ENCODE measurements at places on chromosomes 7 and 10.

- no peak for DNase-seq
Measured at GRCh38 chr10:18822156-18822555, 162.9 kb downstream of the ARL5B start.

- DNase-seq = no peak
Measured at GRCh38 chr10:78813526-78813925, 255.2 kb upstream of the ZMIZ1 start.

DNA sequence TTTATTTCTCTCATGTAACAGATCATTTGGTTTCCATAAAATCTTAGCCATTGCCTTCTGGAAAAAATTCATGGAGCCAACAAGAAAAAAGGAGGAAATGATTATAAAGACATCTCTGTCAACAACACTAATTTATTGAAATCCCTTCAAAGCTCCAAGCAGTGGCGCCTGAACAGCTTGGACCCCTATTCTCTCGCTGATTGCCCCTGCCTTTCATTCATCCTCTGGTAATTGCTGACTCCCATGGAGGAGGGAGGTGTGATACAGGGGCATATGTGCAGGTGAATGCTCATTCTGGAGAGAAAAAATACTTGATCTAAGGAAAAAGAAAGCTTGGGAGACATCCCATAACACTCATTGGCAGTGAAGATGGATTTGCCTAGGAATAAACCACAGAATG lies 345.5 kb downstream of the FGFR2 start:
- no peak for DNase-seq

GRCh38 chr10:91610444-91610843 lies 22.4 kb downstream of the PPP1R3C start:
- no peak for DNase-seq

DNA sequence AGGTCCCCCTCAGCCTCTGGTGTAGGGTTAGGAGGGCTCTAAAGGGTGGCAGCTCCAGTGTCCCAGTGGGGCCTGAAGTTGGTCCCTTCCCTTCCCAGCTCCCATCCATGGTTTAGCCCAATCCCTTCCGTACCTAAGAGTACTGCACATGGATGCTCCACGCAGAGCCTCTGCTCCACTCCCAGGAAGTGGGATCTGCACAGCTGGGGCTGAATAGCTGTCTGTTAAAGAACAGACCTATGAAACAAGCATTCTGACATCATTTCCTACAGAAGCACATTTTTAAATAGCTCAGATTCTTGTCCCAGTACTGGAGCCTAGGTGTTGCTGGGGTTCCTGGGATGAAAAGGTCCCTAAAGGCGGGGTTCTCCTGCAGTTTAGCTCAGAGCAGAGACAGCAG lies 135.9 kb downstream of the ZMYND11 start:
- no peak for DNase-seq

DNA sequence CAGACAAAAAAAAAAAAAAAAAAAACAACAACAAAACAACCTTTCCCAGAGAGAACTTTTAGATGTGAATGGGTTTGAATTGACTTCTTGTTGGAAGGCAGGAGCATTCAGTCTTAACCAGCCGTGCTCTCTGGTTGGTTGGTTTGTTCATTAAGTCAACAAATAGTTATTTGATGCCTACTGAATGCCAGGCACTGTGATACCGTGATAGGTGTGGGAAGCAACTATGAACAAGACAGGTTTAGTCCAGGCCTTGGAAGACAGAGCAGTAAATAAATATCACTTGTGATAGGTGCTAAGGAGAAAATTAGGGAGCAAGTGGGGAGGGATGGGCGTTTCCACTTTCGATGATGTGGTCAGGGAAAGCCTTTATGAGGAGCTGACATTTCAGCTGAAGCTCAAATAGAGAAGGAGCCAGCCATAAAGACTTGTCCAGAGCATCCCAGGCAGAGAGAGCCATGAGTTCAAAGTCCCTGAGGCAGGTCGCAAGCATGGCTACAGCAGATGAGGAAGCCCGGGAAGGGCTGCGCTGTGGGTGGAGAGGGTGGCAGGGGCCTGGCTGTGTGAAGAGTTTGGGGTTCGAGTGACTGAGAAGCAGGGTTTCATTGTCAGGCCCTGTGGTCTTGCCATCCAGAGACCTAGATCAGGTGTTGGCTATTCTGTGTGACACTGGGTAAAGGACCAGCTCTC lies 8.0 kb downstream of the TSPAN15 start:
- DNase-seq = no peak

GRCh38 chr10:93106631-93107072 lies 33.0 kb downstream of the CYP26A1 start:
- no peak for DNase-seq

DNA sequence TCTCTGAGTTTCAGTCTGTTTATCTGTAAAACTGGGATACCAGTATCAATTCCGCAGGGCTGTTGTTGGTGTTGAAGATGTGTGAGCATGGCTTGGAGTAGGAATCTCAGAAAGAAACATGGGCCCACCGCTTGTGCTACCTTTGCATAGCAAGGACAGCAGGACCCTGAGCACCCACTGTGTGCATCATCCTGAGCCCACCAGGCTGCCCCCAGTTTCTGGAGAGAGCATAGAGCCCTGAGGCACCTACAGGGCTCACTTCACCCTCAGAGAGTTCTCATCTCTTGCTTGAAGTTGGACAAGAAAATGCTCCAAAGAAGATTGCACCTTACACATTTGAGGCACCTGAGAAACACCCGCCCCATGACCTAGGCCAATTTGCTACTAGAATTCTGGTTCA lies 12.9 kb downstream of the PRLHR start:
- no peak for DNase-seq

DNA sequence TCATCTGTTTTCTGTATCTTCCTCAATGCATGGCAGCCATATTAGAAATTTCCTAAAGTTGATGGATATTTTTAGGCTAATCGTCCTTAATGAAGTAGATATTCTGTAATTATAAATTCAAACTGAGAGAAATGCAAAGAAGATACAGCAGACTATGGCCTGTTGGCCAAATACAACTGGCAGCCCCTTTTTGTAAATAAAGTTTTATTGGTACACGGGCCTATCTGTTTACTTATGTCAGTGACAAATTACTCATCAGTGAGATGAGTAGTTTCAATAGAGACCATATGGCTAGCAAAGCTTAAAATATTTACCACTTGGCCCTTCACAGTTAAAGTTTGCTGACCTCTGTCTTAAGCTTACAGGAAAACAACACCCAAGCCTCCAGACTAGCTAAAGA lies 112.3 kb downstream of the HTR7 start:
- no peak for DNase-seq

DNA sequence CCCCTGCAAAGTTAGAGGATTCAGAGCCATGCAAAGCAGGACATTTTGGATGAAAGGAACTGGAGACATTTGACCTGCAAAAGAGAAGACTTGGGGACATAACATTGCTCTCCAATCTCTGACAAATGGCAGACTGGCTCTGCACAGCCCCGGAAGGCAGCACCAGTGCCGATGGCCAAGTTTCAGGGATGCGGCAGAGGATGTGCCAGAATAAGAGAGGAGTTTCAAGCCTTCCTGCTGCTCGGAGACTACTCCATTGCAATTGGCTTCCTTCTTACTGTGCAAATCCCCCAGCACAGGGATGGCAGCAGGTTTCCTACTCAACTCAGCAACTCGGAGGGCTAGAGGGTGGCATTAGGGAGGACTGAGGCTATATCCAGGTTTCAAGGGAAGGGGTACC lies 268.8 kb upstream of the ZMIZ1 start:
- DNase-seq = no peak

DNA sequence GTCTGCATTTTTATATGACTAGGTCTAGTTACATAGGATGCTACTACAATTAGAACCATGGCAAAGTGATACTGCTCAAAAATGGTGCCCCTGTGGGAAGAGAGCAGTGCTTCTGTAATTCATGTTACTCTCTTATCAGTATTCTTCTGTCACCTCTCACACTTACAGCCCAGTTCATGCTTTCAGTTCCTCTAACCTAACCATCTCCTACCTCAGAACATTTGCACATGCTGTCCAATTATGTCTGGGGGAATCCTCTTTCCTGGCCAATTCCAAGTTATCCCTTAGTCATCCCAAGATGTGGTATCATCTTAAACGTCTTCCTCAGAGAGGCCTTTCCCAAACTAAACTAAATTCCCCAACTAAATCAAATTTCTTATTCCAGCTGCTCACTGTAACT lies 190.2 kb downstream of the RELN start:
- no peak for DNase-seq

DNA sequence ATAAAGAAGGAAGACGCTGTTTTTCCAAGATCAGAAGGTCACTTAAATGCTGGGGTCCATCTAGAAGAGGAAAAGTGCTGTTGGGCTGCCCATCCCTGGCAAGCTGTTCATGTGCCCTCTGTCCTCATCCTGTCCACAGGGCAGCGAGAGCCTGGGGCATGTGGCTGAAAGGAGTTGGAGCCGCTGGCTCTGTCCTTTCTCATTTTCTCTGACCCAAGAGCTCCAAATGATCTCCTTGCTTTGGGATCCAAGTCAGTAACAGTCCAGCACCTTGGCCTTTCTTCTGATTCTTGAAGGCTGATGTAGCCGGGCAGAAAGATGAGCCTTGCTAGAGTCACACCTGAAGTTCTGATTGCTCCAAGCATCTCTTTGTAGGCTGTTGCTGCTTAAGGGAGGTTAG lies 44.4 kb downstream of the SPDYE5 start:
- no peak for DNase-seq

- DNase-seq = no peak
Measured at GRCh38 chr10:124534231-124534798, 72.7 kb downstream of the LHPP start.

GRCh38 chr10:10869592-10869991 lies 148.1 kb upstream of the CELF2 start:
- DNase-seq = no peak

DNA sequence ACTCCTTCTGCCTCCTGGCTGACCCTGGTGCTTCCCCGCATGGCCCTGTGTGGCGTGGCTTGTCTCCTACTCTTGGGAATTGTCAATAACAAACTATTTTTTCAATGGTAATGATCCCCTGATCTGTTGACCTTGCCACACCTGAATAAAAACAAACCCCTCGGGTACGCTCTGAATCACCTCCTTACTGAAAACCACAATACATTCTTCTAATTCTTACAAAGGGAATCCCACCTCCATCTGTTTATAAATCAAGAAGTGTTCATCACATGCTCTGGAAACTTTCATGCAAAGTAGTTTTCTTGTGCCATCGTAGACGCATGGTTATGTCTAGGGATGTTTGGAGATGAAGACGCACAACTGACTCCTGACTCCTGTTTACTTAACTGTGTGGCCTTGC lies 245.8 kb downstream of the FRMD4A start:
- DNase-seq = no peak

GRCh38 chr7:130959743-130960207 lies 225.8 kb upstream of the KLF14 start:
- DNase-seq = no peak

DNA sequence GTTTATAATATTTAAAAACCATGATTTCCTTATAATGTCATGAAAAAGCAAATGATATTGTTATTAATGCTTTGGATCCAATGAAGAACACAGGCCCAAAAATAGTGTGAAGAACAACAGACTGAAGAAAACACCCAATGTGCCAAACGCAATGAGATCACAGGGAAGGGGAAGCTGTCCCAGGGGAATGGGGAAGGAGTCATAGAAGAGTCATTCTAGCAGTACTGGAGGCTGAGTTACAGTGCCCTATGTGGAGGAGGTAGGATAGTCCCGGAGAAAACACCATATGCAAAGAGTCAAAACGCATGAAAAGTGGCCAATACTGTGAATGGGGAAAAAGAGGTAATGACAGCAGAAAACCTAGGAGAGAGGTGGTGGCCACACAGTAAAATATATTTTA lies 50.9 kb downstream of the TPK1 start:
- DNase-seq = no peak

GRCh38 chr7:40437498-40437897 lies 302.7 kb downstream of the SUGCT start:
- no peak for DNase-seq

DNA sequence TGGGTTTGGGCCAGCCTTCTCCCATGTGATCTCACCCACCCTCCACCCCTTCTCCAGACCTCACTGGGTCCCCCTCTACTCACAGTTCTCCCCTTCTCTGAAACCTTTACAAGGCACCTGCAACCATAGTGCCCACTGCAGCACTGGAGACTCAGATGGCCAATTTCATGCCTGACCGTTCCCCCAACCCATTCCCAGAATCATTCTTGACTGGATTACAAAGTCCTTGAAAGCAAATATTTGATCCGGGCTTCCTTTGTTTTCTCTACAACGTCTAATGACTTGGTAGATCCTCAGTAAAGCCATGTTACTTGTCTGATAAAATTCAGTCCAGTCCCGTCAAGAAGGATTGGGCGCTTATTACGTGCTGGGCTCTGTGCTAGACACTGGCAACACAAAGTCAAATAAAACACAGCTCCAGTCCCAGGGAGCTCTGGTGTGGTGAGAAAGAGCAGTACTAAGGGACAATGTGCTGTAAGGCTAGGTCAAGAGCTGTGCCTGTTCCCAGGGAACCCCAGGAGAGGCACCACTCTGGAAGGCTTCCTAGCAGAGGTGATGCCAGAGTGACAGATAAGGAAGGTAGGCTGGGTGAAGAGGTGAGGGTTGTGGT lies 36.5 kb downstream of the SH3PXD2A start:
- DNase-seq = no peak

DNA sequence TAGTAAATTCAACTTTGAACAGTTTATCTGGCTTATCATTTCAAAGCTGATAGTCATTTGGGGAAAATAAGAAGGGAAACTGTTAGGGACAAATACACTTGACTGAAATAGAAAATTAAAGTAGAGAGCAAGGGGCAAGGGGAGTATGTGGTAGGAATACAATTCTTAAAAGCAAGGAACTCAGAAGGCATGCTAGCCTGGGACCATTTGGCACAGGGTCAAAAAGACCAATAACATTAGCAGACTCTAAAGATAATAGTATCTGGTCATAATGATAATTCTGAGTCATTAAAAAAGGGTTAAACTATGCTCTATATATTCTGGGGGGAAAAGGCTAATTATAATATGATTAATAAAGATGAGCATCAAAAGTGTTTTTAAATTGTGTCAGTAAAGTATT lies 112.2 kb downstream of the CNOT4 start:
- no peak for DNase-seq

- DNase-seq = no peak
Measured at GRCh38 chr10:126058507-126058906, 162.1 kb downstream of the FANK1 start.

DNA sequence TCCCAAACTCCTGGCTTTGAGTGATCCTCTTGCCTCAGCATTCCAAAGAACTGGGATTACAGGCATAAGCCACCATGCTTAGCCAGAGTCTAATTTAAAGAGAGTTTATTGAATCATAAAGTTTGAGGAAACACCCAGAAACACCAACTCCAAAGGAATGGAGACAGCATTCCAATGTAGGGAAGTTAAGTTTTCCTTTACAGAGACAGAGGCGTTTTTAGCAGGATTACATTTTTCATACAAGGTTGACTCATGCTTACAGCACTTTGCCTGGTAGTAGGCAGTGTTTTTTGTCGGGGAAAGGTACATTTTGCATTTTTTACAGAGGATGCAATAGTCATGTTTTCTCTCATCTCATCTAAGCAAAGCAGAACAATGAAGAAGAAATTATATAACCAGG lies 18.9 kb upstream of the OPN4 start:
- no peak for DNase-seq

DNA sequence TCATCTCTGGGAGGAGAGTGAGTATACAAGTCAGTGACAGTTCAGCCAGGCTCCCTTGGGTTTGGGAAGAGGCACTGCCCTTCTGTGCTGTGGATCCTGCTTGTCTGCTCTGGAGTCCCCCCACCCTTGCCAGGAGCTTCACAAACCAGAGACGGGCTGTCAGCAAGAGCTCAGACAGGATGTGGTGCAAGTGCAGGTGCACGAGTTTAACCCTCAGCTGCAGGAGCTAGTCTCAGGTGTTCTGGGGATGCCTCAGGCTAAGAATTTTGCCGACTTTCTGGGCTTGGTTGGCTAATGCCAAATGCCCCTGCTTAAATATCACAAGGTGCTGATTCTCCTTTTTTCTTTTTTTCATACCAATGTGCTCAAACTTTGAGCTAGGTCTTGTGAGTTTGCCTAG lies 22.3 kb downstream of the ZNF783 start:
- no peak for DNase-seq
